ENCODE measurements at places on chromosomes 1 and 21. TPM values are rescaled to one million over a fixed set of nuclear protein-coding genes. Genes with fewer than 3 reads are reported as not detected.
A peak's percentile ranks its signal among the peaks of the same experiment; 100 is the strongest.

The NTMT2 gene
- total RNA-seq, result not detected

DNA sequence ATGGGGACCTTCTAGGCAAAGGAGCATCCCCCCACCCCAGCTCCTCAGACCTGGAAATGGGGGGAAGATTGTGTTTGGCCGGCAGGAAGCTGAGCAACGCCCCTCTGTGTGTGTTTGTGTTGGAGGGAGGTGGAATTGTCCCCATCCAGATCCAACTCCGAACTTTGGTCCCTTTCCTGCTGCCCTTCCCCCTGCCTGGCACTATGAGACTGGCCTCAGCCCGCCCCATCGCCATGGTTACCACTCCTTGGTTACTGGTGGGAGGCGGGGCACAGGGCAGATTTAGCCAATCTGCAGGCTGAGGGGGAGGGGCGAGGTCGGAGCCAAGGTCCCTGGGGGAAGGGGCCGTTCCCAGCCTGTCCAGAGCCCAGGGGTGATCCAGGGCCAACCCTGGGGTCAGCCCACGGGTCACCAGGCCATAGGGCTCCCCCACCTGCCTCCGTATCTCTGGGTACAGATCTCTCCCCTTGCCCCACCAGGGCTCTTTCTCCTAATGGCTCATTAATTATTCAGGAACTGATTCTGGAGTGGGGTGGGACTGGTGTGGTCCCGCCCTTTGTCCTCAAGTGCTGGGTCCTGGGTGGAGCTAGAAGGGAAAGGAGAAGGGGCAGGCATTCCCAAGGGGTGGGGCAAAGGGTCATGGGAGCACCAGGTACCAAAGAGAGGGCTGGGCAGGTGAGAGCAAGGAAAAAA is 15.2 kb downstream of the PTPRF start:
- no peak for DNase-seq

- no peak for DNase-seq
Measured at GRCh38 chr1:195568389-195568788, 1039.9 kb downstream of the KCNT2 start.

GRCh38 chr1:169574336-169574735 is 11.9 kb downstream of the F5 start:
- no peak for DNase-seq

DNA sequence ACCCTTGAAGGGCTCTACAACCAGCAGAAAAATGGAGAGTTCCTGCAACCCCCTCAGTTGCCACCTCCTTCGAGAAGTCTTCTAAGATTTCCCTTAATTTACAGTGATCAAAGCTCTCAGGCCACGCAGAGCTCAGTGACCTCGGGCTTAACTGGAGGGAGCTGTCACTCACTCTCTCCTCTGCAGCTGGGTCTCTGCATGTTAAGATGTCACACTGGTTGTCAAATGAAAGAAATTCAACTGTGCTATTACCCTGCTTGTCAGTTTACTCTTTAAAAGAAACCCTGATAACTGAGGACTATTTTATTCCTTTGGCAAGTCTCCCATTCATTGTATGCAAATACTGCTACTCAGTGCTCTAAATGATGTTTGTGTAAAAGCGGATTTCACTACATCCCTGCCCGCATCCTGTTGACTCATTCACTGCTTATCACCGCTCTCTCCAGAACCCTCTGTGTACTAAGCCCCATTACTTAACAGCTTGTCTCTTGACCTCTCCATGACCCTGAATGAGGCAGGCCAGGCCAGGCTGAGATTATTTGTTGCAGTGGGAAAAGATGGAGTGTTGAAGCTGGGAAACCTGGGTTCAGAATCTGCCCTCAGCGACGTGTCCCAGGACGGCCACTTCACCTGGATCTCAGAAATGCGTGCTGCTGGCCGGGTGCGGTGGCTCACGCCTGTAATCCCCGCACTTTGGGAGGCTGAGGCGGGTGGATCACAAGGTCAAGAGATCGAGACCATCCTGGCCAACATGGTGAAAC is 13.7 kb downstream of the DHRS3 start:
- DNase-seq, result peak; percentile 87

All from epithelial cell of proximal tubule (primary cell).